AG04450 (cell line): ENCODE measurements at places on chromosomes 16 and 17.

- DNase-seq: no peak
Observed at GRCh38 chr17:64190472-64190871, 60.5 kb upstream of the ERN1 start.

DNA sequence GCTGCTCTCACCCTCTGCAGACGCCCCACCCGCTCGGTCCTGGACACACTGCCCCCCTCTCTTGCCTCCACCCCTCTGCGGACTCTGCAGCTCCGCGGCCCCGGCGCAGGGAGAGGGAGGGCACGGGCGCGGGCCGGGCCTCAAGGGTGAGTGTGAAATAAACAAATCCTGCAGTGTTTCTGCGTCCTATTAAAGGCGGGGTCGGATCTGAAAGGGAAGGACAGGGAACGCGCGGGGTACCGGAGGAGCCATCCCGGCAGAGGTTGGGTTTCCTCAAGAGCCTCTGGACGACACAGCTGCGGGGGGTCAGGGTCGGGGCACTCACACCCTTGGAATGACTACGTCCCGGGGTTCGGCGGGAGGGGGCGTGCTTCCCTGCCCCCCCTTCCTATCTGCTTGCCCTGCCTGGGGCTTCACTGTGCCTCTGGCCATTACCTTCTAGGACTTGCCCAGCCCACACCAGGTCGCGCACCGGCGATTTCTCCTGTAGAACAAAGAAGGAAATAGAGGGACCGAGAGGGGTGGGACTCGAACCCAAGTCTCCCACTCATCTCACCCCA lies 466 bp upstream of the HSF4 start:
- no peak for DNase-seq

- DNase-seq: no peak
Observed at GRCh38 chr16:1221628-1222552, 3.2 kb downstream of the TPSG1 start.

DNA sequence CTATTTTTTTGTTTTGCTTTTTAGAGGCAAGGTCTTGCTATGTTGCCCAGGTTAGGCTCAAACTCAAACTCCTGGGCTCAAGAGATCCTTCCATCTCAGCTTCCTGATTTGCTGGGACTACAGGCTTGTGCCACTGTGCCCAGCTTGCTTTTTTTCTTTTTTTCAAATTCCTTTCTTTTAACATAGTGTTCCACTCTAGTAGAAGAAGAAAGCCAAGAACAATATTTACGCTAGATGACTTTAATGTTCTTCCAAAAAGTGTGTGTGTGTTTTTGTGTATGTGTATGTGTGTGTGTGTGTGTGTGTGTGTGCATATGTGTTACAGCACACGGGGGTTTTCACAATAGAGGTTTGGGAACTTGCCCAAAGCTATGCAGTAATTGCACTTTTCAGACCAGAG lies 10.7 kb upstream of the UMOD start:
- no peak for DNase-seq

GRCh38 chr16:75550211-75550662 lies 5.8 kb downstream of the TMEM231 start:
- DNase-seq: no peak

DNA sequence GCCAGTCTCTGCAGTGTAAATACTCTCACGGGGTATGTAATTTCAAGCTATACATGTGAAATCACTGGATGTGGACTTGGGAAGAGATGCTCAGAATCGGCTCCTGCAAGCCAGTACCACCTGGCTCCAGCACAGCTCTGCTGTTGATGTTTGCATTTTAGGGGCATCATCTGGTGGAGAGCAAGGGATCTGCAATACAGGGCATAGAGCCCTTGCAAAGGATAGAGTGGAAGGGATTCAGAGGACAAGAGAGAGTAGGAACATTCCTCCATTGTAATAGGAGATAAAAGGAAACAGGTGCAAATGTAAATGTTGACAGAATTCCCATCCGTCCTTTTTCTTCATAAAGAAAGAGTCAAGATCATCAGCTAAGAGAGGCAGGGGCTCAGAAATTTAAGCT lies 184.1 kb downstream of the PMP22 start:
- no peak for DNase-seq
